NCI-H1436 (cell line): ENCODE measurements at places on chromosomes 5 and 9.

DNA sequence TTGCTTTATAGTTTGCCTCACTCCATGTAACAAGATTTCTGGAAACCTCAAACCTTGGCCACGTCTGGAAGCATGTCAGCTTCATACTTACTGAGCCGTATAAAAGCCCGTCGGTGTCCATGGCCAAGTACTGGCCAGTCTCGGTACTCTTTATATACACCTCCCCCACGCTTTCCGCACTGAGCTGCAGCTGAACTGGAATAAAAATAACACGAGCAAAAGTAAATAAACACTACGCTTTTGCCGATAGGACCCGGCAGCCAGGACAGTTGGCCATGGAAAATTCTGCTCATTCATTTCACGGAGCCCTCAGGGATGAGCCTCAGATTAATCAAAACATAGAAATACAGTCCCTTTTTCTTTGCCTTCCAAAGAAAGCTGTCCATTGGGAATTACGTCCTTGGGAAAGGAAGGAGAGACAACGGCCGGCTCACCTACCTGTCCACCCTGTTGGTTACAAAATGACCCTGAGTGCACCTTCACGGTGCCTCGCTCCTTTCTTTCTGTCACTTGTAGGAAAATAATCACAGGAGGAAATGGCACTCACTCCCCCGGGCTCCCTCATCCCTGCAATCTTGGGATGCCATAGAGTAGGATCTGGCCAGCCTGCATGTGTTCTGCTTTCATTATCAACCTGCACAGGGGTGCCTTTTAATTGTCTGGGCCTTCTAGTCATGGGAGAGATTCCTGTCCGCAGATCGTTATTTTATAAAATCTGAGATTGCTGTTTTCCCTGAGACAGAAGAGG is 85.1 kb downstream of the FGF1 start:
- DNase-seq, result no peak

GRCh38 chr5:178237431-178238312 is 5.1 kb upstream of the PHYKPL start:
- DNase-seq, result no peak

- DNase-seq, result no peak
Measured at GRCh38 chr9:123942542-123942941, 12.6 kb upstream of the DENND1A start.

DNA sequence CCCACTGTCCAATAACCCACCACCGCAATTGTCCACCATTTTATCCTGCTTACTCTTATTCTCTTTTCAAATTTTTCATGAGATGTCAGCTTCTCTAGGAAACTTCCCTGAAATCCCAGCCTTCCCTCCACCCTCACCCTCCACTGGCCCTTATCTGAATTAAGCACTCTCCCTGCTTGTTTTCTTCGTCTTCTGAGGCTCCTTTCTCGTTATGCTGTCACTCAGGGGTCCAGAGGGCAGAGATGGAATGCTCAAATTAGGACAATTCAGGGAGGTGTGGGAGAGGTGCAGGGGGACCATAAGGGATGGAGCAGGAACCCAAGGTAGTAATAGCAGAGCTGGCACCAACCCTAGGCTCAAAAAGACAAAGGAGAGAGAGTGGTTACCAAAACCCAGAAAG is 5.0 kb upstream of the DAPK1 start:
- no peak for DNase-seq

DNA sequence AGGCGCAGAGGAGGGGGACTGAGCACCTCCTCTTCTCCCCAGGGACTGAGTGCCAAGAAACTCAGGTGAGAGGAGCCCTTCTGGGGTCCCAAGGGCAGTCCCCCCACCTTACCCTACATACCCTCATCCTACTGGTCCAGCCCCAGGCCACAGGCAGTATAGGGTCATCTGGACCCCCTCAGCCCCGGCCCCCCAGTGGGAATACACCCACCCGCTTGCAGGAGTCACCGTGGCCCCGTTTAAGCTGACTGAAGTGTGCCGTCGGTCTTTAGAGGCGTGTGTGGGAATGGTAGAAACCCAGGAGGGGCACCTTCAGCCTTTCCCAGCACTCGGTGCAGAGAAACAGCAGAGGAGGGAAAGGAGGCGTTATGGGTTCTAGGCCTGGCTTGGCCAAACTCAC is 30.8 kb downstream of the COL15A1 start:
- DNase-seq, result no peak

- DNase-seq, result no peak
Measured at GRCh38 chr5:156918311-156918845, 44.6 kb downstream of the TIMD4 start.

DNA sequence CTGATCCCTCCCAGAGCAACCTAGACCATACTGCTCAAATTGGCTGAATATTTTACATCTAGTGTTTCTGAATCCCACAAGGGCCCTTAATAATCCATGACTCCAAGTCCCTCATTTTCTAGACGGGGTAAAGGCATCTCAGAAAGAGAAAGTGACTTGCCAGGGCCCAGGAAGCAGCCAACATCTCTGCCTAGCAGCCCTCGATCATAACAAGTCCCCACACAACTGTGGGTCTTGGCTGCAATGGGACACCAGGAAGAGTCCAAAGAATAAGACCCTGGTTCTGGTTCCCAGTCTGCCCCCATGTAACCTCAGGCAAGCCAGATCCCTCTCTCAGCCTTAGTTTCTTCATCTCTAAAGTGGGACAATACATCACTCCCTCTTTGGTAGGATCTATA is 6.3 kb downstream of the ANXA6 start:
- no peak for DNase-seq

DNA sequence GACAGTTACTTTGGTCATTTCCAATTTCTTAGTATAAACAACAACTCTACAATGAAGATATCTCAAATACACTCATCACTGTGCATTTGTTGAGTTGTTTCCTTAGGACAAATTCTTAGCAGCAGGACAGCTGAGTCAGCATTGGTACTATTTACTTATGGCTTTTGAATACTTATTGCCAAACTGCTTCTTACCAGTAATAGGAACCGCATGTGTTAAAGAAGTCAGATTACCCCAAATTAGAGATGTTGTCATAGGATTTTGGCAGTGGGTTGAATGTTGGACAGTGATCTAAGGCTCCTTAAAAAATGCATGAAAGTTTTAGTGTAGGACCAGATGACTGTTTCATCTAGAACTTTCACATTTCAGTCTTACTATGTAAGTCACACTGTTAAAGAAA is 280.1 kb upstream of the DMRT1 start:
- DNase-seq, result no peak

GRCh38 chr5:107430071-107430625 is 240.6 kb downstream of the EFNA5 start:
- DNase-seq, result no peak

DNA sequence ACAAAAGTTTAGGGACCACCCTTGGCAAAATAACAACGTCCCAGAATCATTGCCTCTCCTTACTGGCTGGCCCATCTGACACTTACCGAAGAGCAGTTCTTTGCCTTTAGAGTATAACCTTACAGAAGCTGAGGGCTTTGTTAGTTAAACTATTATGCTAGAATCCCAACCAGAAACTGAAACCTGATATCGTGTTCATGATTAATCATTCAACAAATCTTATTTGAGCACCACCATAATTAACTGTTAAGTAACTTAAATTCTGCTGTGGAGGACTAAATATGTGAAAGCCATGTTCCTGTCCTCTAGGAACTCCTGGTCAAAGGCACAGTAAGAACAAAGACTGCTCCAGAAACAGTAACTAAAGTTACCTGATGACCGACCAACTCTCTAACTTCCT is 104.9 kb downstream of the ARL15 start:
- no peak for DNase-seq

GRCh38 chr9:105859428-105860091 is 165.2 kb downstream of the TMEM38B start:
- no peak for DNase-seq

GRCh38 chr5:4294878-4295277 is 699.2 kb downstream of the IRX1 start:
- no peak for DNase-seq
